ENCODE measurements at places on chromosomes 1 and 21. TPM values are rescaled to one million over a fixed set of nuclear protein-coding genes. Genes with fewer than 3 reads are reported as not detected.

The RSPO1 gene
- 5.2 TPM for total RNA-seq

The ZNF648 gene
- total RNA-seq = 0.15 TPM

GRCh38 chr1:172398193-172398592, 22.3 kb upstream of the C1orf105 start:
- DNase-seq = no peak

DNA sequence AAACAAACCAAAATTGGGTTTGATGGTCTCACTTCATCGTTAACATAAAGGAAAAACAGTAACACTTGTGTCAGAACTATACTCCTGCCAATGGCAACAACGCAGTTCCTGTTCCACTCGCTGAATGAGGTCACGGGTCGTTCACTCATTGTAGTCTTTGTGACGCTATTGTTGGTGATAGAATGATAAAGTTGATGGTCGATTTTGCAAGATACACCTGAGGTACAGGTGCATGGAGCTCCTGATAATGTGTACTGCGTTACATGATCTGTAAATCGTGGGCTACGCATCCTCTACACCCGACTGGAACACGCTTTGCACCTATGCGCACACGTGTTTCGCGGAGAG, 391 bp upstream of the CENPS start:
- no peak for DNase-seq

- no peak for DNase-seq
These were observed 120.8 kb upstream of the RRP15 start for GRCh38 chr1:218164111-218164929.

GRCh38 chr1:179807691-179808485, 64.8 kb downstream of the FAM163A start:
- DNase-seq = no peak

DNA sequence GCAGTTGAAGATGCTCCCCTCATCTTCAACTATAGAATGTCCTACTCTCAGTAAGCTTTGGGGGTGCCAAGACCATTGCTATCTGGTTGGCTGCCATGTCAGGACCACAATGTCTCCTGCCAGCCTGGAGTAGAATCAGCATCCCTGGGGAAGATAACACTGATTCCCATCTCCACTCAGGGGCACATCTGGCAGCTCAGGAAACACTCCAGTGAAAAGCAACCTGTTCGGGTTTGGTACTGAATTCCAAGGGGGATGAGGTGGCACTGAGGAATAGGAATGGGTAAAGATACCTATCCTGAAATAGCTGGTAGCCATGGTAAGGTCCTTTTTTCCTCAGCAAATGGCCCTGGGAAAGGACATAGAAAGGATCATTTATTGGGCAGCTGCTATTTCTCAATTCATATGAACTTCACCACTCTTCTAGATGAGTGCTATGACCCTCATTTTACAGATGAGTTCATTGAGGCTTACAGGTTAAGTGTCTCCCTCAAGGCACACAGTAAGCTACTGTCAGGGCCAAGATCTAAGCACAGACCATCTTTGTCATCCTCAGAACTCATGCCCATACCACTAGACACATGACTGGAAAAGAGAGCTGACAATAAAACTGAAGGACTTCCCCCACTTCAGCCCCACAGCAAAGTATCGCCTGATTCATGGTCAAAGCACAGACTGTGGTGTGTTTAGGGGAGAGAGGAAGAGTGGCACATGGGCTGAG, 31.4 kb downstream of the AK2 start:
- DNase-seq = no peak

The TSPAN2 gene
- total RNA-seq = 13.7 TPM

GRCh38 chr1:241219449-241219848, 137.6 kb downstream of the RGS7 start:
- DNase-seq = no peak

Data from upper lobe of left lung (tissue), 6 donors.